ENCODE measurements at places on chromosomes 11 and 22.

DNA sequence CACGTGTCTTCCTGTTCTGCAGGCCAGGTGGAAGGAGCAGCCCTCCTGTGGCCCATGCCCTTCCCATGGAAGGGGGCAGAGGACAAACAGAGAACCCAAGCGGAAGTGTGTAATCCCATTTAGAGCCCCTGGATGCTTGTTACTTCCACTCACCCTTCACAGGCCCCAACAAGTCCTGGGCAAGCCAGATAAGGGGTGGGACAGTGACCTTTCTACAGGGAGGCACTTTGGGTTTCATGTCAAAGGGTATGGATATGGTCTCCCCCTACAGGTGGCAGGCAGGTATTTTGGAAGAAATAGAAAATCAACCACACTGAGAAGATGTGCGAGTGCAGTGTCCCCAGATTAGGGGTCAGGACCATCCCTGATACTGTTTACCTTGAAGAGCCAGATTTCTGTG lies 11.4 kb downstream of the MPEG1 start:
- no peak for DNase-seq

DNA sequence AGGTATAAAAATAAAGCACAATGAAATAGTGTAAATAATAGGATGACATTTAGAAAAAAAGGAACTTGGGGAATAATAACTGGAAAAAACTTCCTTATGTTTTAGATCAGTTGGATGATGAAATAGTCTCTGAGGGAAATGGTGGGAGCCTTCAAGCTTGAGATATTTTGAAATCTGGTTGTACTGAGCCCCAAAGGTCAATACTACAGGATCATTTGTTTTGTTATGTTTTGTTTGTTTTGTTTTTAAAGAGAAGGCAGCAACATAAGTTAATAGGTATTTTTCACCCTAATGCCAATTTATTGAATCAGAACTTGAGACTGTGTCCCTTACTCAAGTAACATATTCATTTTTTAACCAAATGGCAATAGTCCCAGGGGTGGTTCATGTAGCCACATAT lies 393.1 kb downstream of the ETS1 start:
- no peak for DNase-seq

GRCh38 chr22:24323695-24324094 lies 53.1 kb downstream of the SPECC1L start:
- no peak for DNase-seq

- no peak for DNase-seq
Observed at GRCh38 chr11:13168271-13168670, 109.3 kb upstream of the BMAL1 start.

DNA sequence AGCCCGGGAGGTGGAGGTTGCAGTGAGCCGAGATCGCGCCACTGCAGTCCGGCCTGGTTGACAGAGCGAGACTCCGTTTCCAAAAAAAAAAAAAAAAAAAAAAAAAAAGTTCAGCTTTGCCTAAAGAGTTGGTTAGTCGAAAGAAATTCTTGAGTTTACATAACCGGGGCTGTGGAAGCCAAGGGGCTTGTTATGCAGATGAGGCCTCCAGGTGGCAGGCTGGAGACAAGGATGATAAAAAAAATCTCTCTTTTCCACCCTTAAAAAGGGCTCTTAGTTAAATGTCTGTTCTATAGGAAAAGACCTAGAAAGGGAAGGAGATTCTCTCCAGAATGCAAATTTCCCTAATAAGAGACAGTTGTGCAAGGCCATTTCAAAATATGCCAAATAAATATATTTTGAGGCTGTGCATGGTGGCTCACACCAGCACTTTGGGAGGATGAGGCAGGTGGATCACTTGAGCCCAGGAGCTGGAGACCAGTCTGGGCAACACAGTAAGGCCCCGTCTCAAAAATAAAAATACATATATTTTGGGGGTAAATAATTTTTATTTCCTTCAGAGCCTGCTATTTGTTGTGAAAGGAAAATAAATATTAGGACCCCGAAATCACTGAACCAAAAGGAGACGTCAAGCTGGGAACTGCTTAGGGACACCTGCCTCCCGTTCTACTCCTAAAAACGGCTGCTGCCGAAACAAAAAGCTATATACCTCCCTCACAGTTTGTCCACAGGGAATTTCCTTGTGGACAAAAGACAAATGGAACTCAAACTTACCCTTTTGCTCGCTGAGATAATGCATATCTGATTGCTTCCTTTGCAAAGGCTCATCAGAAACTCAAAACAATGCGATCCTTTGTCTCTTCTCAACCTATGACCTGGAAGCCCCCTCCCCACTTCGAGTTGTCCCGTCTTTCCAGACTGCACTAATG lies 2.4 kb upstream of the IFITM2 start:
- DNase-seq, result peak; percentile 79

DNA sequence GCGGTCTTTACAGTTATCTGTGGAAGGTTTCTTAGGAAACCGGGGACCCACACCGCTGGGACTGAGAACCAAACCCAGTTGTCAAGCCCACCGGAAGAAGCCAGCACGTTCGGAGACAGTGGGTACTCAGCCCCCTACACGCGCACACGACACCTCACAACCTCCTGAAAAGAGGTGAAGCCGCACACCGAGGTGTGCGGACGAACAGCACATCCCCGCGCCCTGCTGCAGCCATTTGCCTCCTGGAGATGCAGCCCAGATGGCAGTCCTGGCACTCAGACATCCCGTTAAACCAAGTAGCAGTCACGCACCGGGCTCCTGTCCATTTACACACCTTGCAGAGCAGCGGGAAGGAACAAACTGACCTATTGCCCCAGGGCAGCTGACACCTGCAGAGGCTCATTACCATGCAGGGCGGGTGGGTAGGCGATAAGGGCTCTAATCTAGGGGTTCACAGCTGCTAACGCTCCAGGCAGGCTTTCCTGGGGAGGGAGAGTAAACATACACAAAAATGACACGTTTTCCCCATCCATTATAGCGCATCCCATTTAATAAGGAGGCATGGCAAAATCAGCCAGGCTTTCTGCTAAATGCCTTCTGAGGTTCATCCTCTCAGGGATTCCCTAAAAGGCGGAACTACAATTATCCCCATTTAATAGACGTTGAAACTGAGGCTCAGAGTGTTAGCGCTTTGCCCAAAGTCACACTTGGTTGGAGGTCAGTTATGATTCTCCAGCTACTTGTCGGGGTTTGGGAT lies 864 bp upstream of the EHBP1L1 start:
- DNase-seq, result no peak

DNA sequence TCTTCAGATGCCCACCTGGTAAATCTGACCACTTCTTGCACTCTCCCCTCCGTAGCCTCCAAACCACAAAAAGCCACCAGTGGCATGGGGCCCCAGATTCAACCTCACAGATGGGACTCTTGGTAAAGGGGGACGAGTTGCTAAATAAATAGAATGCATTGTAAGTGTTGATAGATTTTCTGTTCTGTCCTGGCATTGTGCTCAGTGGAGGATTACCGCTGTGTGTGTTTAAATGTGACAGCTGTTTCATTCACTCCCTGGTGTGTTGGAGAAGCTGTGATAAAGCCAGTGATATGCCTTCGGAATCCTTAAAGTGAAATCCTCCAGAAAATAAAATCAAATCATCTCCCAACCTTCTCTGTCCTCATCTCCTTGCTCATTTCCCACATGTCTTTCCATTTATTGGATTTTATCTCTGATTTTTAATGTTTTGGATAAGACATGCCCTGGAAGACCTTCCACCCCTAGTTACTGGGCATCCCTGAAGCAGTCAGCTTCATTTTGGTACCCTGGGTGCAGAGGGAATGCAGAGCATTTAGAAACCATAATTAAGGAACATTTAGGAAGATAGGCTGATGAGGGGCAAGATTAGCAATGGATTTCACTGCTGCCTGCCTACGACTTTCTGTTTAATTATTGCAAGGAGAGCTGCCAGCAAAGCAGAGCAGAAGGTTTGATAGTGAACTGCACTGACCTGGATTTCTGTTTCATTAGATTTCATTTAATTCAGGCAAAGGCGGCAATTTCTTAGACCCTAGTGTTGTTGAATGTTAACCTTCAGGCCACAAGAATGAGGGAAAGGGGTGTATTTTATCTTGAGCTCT lies 460.9 kb upstream of the KIRREL3 start:
- no peak for DNase-seq

- DNase-seq, result no peak
Observed at GRCh38 chr11:35486446-35486845, 39.0 kb downstream of the PAMR1 start.

DNA sequence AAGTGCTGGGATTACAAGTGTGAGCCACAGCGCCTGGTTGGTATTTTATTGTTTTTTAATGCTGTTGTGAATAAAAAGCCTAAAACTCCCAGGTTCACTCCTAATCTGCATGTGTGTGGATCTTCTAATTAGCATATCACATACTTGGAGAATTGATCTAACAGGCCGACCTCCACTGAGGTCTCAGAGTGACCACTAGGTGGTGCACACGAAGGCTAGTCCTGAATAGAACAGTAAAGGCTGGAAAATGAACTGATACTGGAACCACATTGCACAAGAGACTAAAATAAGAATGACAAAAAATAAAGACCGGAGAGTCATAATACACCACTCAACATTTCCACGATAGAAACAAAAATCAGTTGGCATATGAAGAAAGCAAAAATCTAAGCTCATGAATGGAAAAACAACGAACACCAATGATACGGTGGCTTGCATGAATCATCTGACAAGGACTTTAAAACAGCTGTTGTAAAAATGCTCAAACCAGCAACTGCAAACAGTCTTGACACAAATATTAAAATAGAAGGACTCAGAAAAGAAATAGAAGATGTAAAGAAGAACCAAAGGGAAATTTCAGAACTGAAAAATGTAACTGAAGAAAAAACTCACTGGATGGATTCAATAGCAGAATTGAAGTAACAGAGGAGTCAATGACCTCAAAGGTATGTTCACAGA lies 19.2 kb downstream of the PIM3 start:
- DNase-seq, result peak; percentile 66

DNA sequence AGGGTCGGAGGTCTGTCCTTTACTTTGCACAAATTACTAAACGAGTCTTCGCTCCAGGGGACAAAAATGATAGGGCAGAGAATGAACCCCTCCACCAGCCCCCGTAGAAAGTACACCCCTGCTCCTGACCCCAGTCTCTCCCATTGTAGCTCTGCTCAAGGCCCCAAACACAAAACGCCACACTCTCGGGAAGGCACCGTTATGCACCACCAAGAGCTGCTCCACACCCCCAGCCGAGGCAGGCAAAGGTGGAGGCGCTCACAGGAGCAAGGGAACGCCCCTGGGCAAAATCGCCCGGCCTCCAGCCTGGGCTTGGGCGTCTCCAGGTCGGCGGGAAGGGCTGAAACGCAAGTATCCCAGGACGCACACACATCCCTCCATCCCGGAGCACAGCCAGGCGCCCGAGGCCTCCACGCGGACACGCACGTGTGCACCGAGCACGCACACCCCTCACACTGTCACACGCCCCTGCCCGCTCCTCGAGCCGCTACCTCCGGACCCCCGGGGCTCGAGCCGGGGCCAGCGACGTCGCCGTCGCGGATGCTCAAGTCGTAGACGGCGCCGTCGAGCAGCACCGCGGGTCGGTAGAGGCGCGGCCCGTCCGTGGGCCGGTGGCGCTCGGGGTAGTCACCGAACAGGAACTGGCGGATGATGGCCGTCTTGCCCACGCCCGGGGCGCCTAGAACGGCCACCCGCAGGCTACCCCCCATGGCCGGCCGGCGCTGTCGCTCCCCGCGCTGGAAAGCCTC lies 786 bp downstream of the RASL10A start:
- DNase-seq, result no peak

- no peak for DNase-seq
Observed at GRCh38 chr22:29346659-29347058, 31.2 kb upstream of the RASL10A start.

- no peak for DNase-seq
Observed at GRCh38 chr11:108817976-108818375, 153.1 kb downstream of the DDX10 start.

DNA sequence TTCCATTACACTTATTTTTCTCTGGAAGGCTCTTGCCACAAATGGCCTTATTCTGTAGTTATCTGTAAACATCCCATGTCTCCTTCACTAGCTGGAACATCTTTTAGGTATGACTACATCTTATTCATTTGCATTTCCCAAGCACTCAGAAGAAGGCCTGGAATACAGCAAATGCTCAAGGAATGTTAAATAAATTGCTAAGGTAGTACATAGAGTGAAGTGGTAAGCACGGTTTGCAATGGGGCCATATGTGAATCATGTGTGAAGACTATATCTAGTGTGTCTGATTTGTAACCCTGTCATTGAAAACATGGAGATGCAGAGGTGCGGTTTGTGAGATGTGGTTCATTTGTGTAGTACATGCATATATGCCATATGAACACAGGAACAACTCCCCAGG lies 33.5 kb downstream of the GDPD4 start:
- no peak for DNase-seq

GRCh38 chr11:134248910-134249480 lies 4.2 kb downstream of the THYN1 start:
- no peak for DNase-seq

DNA sequence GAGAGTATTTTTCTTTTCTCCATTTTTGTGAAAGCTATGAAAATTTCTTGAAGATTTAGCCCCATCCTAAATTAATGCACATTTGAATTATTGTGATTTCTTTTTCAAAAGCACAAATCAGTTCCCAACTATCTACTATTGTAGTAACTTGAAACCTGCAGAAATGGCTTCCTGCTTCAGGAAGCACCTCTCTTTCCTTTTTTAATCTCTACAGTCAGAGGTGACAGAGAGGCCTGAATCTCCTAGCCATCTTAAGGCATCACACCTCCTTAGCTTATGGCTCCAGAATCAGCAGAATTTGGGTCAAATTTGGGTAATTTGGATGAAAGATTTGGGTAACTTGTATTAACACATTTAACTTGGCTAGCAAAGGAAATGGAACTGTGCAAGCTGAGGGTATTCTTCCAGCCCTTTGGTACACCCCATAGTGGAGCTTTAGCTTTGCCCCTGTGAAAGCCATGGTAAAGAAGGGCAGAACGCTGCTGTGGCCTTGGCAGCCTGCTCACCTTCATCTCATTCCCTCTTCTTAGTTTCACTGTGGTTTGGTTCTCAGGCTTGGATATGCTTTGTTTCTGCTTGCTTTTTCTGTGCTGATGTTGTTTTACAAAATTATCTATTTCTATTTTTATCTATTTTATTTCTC lies 16.2 kb downstream of the TBCEL start:
- DNase-seq, result no peak

DNA sequence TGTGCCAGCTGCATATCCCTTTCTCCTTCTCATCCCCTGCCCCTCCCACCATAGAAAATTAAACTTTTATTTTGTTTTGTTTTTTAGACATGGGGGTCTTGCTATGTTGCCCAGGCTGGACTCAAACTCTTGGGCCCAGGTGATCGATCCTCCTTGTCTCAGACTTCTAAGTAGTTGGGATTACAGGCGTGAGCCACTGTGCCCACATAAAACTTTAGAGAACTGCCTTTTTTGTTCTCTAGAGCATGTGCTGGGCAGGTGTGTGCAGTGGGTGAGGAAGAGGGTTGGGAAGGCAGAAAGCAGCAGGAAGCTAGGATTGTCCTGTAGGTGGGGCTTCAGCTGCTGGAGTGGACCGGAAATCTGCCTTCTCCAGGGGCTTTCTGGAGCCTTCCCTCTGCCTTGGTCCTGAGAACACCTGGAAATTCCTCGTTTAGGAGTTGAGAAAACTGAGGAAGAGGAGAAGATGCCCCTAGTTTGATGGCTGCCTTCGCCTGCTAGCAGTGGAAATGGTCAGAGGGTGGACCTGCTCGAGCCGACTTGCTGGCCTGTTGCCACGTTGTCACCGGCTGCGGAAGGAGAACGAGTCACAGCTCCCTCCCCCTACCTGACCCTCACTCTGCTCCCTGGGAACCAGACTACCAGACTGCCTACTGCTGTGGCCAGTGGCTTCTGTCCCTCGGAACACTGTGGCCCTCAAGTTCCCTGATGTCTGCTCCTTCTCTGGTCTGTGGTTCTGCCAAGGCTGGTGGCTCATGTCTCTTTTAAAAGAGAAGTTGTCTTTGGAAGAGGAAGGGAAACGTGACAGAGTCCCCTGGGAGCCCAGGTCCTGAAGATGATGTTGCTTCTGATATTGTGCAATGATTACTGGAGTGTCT lies 4.0 kb downstream of the ST14 start:
- DNase-seq, result peak; percentile 92

Measured in NB4 (cell line).